Activated T-helper 17 cell treated with anti-CD3 and anti-CD28 coated beads, Interleukin-2, amount 50 U/mL, for 72 hours (primary cell): ENCODE measurements at places on chromosomes 13 and 19. TPM values are rescaled to one million over a fixed set of nuclear protein-coding genes. Genes with fewer than 3 reads are reported as not detected.

ICAM4 gene
- 0.78 TPM for total RNA-seq

DNA sequence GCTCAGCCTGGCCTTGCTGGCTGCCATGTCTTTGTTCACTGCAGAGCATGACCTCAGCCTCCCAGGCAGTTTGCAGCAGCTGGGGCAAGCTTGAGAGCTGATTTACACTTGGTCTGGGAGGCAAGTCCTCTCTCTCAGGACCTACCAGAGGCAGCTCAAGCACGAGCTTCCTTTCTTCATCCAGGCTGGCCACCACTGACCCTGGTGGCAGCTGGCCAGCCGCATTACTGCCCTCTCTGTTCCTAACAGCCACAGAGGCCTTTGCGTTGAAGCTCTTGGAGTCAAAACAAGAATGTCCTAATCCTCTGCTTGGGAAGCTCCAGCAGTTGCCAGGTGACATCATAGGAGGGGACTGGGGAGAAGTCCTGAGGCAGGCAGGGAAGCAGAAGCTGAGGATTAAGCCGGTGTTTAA, 85.7 kb downstream of the NUFIP1 start:
- ATAC-seq, result no peak

LRRC25 gene
- total RNA-seq, result not detected

ZNF536 gene
- total RNA-seq, result not detected

GRCh38 chr19:58518256-58519086, 1.1 kb downstream of the ZBTB45 start:
- no peak for ATAC-seq

DNA sequence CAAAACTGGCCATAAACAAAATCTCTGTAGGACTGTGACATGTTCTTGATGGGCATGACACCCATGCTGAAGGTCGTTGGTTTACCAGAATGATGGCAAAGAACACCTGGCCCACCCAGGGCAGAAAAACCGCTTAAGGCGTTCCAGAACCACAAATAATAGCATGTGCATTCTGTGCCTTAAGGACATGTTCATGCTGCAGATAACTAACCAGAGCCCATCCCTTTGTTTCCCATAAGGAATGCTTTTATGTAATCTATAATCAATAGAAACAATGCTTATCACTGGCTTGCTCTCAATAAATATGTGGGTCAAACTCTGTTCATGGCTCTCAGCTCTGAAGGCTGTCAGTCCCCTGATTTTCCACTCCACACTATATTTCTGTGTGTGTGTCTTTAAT, 11.2 kb upstream of the ZNF578 start:
- ATAC-seq, result no peak

GRCh38 chr13:51772781-51773180, 31.2 kb downstream of the DHRS12 start:
- no peak for ATAC-seq

GRCh38 chr13:93561576-93562225, 335.1 kb downstream of the GPC6 start:
- ATAC-seq, result no peak

ICAM5 gene
- 0.71 TPM for total RNA-seq

GRCh38 chr19:933553-933882, 7.7 kb downstream of the ARID3A start:
- ATAC-seq, result no peak

ZIC5 gene
- 0.04 TPM for total RNA-seq

DNA sequence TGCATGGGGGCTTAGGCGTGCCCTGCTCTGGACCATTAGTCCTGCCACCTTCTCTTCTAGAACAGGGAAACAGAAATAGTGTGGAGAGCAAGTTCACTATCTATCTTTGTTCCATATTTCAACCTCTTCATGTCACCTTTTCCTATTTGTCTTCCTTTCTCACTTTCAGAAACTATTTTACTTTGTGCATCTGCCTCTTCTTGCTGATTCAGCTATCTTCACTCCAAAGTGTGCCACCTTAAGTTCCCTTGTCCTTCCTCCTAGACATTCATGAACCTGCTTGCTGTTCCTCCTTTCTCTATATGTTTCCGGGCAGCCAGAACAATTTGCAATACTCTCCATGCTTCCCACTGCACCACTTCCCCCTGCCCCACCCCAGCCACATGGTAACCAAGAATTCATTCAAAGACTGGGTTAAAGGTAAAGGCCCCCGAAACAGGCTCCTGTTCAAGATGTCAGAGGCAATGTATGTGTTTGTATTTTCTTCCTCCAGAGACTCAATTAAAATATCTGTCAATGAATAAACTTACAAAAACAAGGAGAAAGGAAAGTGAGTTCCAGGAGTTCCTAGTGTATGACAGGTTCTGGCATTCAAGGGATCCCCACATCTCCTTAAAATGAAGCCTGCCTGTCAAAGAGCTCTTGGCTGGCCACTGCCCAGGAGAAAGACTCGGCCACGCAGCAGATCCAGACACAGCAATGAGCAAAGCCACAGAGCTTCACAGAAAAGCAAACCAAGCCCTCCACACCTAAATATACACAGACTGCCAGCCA, 268.1 kb downstream of the DNAJC15 start:
- no peak for ATAC-seq

- no peak for ATAC-seq
Observed at GRCh38 chr19:48982280-48982679, 10.8 kb downstream of the GYS1 start.

TNFSF11 gene
- 1.6 TPM for total RNA-seq

CYP4F3 gene
- total RNA-seq, result 0.45 TPM

- ATAC-seq, result peak; percentile 20
Observed at GRCh38 chr19:8004723-8005513, 523 bp downstream of the ELAVL1 start.

- no peak for ATAC-seq
Observed at GRCh38 chr13:38784036-38784880, 97.4 kb downstream of the FREM2 start.

SPRED3 gene
- 14.4 TPM for total RNA-seq

PCDH17 gene
- total RNA-seq, result not detected

- no peak for ATAC-seq
Observed at GRCh38 chr19:30068528-30069395, 126.7 kb downstream of the URI1 start.

DNA sequence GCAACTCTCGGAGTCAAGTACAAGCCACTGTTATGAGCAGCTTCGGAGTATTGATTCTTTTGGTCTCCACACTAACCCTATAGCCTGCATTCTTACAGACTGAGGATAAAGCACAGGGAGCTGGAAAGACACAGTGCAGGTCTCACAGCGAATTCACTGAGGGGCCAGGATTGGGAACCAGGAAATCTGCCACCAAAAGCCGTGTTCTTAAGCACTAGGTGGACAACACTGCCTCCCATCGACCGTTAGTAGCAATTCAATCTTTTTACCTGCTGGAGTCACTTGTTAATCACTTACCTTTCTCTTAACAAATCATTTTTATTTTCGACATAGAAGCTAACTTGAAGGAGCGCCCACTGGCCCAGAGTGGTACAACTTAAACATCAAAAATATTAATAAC, 6.3 kb downstream of the PMIS2 start:
- no peak for ATAC-seq

RASGRP4 gene
- total RNA-seq, result 21.8 TPM

GRCh38 chr19:30090476-30090875, 148.4 kb downstream of the URI1 start:
- ATAC-seq, result no peak

GRIK5 gene
- 0.37 TPM for total RNA-seq

DNA sequence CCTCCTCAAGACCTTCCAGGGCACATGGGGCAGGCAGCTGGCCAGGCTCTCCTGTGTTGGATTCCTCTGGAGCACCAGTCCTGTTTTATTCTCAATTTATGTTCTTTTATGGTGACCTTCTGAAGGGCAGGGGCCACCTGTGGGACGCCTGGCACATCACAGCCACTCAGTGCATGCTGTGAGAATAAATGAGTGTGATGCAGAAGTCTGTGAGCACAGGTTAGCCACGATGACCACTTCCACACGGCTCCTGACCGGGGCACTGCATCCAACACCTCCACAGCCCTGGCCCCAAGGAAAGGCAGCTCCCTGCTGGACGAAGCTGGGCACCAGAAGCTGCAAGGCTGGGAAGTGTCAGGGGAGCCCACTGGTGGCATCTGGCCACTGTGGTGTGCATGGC, 122.8 kb downstream of the CRYL1 start:
- no peak for ATAC-seq

DNA sequence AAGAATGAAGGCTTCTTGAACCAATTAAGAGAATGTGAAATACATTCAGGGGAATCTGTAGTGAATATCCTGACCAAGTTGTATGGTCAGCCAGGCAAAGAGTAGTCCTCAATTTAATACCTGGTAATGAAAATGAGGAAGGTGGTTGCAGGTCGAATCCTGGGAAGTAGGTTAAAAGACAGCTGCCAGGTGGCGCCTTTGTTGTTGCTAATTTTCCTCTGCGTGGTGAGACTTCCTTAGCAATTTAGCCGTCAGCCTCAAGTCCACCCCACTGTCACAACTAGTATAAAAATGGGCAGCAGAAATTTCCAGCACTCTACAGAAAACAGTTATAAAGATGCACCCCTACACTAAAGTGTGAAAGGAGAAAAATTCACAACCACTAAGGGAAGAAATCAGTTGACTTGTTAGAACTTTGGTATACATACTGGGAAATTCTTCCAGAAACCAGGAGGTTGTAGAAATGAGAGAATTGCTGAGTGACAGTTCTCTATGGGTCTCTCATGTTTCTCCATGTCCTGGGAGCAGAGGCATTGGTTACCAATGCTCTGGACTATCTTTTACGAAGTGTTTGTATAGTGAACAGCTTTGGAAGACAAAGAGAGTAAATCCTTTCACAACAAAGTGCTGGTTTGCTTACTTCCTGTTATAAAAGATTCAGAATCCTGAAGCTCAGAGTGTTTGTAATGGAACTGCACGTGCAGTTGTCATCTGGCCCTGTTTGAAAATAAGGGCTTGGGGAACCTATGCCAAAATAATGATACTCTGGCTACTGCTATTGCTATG, 235.9 kb downstream of the NHLRC3 start:
- no peak for ATAC-seq

GRCh38 chr13:48977286-48977625, 1.5 kb downstream of the FNDC3A start:
- no peak for ATAC-seq

DNA sequence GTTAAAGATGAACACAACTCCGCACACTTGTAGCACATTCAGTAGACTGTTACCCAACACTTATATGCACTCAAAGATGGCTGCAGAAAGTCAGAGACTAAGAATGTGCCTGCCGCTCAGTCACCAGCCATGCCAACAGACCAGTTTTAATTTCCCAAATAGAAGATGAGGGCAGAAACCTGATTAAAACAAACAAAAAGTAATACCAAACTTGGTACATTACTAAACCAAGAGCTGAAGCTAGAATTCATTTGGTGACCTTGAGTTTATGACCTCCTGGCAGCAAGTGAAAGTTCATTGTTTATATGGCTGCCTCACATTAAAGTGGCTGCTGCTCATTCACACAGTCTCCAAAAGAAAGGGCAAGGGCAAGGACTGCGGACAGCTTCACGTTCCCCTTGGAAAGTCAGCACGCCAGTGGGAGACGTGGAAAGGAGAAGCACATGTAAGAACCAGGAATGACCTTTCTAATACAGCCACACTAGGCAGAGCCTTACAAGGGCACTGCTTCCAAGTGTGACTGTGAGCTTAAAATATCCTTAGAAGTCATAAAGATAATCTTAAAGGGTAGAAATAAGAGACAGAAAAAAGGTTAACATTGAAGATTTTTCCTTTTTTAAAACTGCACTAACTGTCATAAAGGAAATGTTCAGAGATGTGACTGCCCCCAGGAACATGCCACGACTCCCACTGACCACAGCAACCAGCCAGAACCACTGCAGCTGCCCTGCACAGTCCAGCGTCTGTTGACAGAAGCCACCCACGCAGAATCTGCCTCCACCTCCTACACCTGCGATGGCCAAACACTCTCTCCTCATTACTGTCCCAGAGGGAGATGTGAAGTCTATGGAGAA, 73.5 kb downstream of the STK24 start:
- ATAC-seq, result no peak

GRCh38 chr13:55553701-55554100, 1587.0 kb upstream of the PRR20A start:
- no peak for ATAC-seq

DNA sequence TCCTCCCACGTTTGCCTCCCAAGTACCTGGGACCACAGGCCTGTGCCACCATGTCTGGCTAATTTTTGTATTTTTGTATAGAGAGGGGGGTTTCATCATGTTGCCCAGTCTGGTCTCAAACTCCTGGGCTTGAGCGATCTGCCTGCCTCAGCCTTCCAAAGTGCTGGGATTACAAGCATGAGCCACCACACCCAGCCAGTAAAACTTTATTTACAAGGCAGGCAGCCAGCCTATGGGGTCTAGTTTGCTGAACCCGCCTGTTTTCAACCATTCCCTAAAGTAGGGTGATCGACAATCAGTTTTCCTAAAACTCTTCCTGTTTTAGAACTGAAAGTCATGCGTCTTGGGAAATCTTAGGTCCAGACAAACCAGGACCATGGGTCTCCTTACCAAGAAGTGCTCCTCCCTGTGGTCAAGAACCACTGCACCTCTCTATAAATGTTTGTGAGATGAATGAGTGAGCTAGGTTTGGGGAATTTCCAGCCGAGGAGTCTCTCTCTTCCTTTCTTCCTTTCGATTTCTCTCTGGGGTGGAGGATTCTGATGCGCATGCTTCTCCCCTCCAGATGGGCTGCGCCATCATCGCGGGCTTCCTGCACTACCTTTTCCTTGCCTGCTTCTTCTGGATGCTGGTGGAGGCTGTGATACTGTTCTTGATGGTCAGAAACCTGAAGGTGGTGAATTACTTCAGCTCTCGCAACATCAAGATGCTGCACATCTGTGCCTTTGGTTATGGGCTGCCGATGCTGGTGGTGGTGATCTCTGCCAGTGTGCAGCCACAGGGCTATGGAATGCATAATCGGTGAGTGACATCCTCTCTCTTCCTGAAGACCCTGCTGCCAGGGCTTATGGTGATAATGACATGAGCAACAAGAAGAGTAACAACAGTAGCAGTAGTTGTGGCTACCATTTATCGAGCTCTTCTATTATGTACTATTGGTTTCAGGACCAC, 38.7 kb downstream of the ADGRE1 start:
- ATAC-seq, result peak; percentile 97

DNA sequence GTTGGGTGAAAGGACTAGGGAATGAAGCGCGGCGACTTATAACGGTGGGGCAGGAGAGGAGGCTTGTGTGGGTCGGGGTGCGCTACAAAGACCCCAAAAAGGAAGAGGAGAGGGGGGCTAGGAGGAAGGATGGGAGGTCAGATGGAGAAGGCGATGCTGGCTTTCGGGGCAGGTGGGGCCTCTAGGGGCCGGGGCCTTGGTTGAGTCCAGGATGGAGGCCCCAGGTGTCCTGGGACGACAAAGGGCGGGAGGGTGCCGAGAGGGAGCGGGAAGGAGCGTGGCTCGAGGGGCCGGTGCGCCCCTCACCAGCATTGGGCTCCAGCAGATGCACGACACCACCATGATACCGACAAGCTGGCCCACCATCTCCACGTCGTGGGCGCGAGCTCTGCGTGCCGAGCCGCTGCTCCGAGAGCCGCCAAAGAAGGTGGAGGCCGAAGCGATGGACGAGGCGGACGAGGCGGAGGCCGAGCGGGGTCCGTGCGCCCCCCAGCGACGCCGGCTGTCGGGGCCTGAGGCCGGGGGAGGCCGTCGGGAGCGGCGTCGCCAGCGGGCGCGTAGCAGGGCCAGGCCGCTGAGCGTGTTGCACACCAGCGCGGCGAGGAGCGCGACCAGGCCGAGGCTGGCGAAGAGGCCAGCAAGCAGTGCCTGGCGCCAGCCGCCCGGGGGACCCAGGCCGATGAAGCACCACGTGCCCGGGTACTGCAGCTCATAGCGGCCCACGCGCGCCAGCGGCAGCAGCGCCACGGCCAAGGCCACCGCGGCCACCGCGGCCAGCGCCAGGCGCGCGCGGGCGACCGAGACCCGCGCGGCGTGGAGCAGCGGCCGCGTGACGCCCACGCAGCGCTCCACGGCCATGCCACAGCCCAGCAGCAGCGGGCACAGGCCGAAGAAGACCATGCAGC, 1.8 kb downstream of the PTGER1 start:
- no peak for ATAC-seq
